ENCODE measurements at places on chromosomes 3 and 15.

- no peak for DNase-seq
These were observed 738 bp downstream of the ACAP2 start for GRCh38 chr3:195441992-195442572.

DNA sequence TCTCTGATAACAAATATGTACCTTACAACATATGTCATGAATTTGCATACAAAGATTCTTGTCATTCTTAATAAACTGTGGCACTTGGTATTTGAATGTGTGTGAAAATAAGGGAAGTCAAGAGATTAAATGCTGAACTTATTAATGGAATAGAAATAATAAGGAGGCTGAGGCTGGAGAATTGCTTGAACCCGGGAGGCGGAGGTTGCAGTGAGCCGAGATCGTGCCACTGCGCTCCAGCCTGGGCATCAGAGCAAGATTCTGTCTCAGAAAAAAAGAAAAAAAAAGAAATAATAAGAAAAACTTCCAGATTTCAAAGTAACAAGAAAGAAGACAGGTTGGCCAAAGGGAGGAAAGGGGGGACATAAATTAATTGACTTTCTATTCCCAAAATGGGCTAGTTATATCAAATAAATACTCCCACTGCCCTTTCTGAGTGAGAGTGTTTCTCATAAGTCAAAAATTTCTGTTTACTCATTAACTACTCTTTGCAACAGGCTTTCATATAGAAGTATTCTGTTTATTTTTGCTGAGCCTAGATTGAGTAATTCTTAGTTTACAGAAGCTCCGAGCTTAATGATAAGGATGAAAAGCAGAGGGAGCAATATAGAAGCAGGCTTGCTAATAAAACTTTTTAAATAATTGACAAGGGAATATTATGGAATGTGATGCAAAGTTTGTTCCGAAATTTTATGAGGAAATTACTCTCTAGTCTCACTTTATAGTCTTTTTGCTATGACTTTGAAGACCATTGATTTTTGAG lies 25.6 kb downstream of the KNG1 start:
- DNase-seq, result no peak

DNA sequence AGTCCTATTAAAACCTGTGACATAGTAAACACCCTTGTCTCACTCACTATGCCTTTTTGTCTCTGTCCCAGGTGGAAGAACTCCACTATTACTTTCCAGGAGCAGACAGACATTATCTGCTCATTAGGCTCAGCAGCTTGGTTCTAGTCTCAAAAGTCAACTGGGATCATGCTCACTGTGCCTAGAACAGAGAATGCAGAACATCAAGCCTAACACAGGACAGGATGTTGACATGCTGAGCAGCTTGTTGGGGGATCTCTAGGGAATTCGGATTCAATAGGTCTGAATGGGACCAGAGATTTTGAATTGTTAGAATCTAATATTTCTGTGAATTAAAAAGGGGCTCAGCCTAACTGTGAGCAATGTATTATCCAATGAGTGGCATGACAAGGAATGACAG lies 6.4 kb downstream of the MB21D2 start:
- no peak for DNase-seq

DNA sequence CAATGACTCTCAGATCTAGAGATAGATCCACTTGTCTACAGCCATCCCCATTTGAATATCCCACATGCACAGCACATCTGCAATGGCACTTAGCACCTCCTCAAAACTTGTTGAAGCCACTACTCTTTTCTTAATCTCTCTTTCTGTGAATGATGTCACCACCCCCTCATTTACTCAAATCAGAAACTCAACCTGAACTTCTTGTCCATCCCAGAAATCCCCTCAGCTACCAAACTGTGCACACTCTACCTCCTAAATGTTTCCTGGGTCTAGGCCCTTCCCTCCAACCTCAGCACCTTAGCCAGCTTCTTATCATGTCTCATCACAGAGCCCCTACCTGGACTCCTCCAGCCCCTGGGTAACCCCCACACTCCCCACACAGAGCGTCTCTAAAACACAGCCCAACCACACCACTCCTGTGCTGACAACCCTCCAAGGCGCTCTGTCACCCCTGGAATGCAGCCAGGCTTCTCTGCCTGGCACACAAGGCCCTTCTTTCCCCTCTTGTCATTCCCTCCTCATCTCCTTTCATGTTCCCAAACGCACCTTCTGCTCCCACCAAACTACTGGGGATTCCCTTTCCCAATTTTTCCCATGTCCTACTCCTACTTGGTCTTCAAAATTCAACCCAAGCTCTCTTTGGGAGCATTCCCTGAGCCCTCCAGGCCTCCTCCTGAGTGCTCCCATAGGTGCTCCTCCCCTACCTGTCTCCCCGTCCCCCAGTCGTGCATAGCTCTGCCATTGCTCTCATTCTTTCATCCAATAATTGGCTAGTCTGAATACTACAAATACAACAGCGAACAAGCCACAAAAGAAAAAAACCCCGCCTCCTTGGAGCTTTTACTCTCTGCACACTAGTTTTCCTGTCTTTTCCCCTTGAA lies 39.8 kb upstream of the ZBTB38 start:
- no peak for DNase-seq

DNA sequence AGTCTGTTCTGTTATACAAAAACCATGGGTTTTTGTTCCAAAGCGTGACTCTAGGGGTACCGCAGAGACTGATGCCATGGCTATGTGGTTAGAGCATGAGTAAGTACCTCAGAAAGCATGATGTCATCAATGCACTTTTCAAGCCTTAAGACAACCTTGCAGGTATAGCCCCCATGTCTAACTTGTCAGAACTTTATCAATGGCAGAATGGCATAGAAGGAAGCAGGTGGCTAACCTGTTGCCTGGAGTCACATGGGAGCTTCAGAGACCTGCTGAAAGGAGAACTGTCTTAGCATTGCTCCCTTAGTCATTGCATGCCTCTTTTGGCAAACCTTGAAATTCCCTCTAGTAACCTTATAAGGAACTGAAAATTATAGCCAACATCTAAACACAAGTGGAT lies 52.5 kb downstream of the EOMES start:
- DNase-seq, result no peak

GRCh38 chr15:71294251-71294910 lies 179.1 kb downstream of the THSD4 start:
- no peak for DNase-seq

DNA sequence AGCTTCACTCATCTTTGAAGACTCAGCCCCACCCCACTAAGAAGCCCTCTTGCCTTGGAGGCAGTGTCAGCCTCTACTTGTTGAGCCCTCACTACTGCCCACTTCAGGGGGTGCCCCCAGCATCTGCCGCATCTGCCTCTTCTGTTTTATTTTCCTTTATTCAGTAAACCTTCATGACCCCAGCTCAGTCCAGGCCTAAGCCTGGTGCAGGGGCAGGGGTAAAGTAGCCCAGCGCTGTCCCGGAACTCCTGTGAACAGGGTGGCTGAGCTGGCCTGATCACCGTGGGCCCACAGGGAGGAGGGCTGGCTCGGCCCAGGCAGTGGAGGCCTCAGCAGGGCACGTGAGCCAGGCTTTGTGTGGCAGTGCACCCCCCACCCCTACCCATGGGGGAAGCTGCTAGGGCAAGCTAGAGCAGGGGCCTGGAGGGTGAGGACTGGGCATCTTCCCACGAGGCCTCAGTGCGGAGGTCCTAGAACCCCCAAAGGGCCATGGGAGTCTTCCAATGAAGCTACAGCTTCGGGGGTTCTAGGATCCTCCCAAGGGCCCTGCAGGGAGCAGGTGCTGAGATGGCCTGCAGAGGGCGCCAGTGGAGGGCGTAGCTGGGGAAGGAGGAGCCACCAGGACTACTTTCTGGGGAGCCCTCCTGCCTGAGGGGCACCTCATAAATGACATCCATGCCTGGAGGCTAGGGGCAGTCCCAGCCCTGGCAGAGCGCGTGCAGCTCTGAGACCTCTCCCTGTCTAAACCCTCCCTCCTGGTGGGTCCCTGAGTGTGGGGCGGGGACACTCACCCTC lies 36.0 kb downstream of the TSPAN3 start:
- DNase-seq, result no peak

DNA sequence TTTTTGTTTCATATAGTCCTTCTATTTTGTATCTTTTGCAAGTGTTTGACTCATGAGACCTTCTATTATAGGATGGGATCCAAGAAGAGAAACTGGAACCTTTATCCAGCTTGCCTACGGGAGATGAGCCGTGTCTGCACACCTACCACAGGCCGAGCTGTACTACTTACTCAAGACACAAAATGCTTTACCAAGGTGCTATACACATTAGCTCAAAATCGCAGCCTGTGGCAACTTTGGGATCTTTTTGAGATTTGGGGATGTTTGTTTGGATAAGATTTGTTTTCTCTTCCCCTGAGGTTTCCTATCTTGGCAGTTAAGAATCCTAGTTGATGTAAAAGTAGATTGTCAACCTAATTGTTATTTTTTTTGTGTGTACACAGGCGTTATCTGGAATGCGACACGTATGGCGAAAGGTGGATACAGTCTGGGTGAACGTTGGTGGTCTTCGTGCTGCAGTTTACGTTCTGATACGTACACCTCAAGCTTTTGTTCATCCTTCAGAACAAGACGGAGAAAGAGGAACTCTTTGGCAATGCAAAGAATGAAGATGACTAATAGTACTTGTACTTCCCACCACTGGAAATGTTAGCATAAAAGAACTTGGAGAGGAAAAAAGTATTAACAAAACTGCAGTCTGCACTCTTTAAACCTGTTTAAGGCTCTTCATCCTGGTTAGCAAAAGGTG lies 13.1 kb upstream of the SETD5 start:
- no peak for DNase-seq

DNA sequence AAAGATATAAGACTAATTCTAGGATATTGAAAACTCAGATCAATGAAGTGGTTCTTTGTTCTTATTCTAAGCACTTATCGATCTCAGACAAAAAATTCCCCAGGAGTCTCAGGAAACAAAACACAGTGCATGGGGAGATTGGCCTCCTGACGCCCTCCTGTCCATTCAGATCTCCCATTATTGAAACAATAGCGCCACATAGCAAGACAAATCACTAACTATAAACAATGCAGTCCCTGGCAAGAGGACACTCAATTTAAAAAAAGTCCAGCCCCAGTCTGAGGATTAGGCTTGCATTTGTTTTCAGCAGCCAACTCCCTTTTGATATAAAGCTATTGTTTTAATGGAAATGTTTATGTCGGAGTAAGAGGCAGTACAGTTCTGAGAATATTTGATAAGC lies 528.2 kb downstream of the GABRG3 start:
- DNase-seq, result no peak

GRCh38 chr3:62653796-62654195 lies 221.4 kb downstream of the CADPS start:
- no peak for DNase-seq

DNA sequence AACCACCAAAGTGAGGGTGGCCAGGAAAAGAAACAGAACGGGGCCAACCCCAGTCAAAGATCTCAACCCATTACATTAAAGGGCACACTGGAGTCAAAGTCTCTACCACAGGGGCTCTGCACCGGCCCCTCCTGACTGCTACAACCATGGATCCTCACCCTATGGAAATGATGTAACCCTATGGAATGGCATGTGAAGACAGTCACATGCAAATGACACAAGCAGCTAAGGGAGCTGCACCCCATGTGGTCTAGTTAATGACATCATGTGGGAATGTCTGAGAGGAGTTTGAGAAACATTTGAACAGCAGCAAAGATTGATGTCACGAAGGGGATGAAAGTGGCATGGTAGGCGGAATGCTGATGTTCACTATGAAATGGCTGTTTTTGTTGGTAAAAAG lies 298.2 kb upstream of the SLCO3A1 start:
- no peak for DNase-seq

DNA sequence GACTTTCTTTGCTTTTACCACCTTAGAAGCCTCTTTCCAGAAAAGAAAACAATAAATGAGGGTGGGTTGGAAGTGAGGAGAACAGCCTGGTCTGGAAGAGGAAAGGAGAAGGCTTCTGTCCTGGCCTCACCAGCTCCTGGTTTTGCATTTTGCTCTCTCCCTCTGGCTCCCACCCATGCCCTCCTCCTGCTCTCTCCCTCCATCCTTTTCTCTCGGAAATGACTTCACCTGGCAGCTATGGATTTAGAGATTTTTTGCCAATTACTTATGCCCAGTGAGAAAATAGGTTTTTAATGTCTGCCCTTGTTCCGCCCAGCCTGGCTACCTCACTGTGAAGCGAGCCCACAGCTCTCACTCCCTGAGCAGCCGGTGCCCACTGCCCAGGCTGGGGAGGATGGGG lies 77.9 kb upstream of the NTRK3 start:
- no peak for DNase-seq

- no peak for DNase-seq
These were observed 40.6 kb upstream of the OTOL1 start for GRCh38 chr3:161455962-161456361.

GRCh38 chr15:98525661-98526001 lies 122.7 kb upstream of the IGF1R start:
- no peak for DNase-seq

DNA sequence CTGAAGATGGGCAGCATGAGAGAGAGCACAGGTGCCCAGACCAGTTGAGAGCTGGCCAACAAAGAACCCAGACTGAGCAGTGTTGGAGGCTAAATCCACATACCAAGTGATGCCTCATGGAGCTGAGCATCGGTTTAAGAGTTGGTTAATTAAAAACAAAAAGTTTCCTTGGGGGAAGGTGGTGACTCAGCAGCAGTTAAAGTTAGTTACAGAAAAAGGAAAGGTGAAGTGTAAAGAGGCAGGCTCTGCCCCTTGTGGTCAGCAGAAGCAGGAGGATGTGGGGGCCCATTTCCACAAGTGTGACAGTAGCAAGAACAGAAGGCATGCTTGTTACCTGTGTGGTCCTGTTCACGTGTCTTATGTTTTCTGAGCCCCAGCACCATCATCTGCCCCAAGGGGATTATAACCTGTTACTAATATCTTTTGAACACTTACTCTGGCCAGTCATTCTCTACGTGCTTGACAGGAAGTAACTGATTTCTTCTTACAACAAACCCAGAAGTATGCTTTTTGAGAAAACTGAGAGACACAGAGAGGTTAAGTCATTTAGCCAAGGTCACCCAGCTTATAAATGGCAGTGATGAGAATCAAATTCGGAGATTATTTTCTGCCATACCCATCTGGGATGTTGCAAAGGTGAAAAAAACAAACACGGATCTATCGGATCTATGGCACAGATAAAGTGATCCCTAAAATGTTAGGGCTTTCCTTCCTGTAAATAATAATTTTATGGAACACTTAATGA lies 91.0 kb downstream of the EPHB1 start:
- DNase-seq, result no peak

DNA sequence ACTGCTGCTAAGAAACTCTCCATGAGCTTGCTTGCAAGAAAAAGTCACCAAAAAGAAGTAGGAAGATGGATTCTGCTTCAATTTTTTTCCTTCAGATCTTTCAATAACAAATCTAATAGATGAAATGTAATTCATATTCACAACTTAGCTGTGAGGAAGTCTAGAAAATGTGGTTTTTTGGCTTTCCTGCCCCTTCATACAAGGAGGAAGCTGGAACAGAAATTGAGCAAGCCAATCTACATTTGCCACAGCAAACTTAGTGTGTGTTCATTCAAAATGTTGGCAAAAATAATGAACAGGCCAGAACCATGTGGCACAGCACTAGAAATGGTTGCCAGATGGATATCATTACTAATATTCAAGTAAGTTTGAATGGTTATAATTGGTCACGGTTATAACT lies 93.2 kb upstream of the NEDD4 start:
- no peak for DNase-seq

GRCh38 chr3:115792206-115792955 lies 169.1 kb downstream of the GAP43 start:
- DNase-seq, result no peak

GRCh38 chr3:24101676-24102168 lies 156.6 kb downstream of the NR1D2 start:
- DNase-seq, result no peak

GRCh38 chr15:36784098-36784670 lies 204.8 kb downstream of the CDIN1 start:
- DNase-seq, result no peak

All from NCI-H1694 (cell line).